Fibroblast of mammary gland (primary cell): ENCODE measurements at places on chromosomes 6 and 20.

DNA sequence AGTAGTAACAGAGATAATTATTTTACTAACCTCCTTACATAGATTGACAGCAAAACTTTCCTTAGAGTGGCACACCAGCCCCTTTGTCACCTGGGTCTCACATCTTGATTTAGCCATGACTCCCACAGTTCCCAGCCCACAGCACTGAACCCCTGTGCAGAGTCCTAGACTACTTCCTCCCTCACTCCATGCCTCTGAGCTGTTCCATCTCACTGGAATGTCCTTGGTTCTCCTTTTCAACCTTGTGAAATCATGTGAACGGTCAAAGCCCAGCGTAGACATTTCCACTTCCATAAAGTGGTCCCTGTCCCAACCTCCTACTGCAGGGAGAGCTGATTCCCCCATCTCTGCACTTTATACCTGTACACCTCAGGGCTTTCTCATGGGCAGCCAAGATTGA lies 19.7 kb downstream of the CGA start:
- DNase-seq, result no peak

DNA sequence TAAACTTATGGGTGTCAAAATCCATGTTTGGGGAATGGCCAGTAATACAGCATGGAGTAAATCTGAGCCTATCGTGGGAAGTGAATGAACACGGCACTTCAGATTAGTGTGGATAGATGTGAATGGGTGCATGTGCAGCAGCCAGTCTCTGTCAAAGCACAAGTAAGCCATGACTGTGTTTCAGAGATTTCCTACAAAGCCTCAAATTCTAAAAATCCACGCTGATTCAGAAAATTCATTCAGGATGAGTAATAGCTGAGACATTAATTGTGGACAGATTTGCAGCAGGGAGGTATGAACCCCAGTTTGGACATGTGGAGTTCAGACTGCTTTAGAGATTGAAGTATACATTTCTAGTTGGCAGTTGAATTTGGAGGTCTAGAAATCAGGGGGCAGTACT lies 115.1 kb downstream of the QKI start:
- DNase-seq, result peak; percentile 92

DNA sequence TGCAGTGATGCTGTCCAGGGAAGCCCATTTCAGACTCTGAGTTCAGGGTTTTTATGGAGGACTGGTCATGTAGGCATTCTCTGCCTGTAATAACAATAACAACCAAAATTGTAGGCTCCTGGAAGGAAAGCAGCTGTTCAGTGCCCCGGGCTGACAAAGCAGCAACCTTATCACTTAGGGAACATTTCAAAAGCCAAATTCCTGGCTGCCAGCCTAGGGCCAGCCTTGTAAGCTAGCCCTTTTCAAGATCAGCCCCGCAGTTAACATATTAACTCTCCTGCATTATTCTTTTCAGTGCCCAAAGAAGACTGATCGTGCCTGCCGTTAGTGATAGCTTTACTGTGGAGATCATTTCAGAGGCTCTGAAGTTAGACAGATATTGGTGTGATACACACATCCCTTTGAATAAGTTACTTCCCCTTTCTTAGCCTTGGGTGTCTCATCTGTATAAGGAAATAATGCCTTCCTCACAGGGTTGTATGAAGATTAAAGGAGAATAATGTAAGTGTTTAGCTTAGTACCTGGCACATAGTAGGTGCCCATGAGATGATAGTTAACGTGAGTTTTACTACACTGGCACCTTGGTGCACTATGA lies 44.1 kb downstream of the CTNNBL1 start:
- no peak for DNase-seq

DNA sequence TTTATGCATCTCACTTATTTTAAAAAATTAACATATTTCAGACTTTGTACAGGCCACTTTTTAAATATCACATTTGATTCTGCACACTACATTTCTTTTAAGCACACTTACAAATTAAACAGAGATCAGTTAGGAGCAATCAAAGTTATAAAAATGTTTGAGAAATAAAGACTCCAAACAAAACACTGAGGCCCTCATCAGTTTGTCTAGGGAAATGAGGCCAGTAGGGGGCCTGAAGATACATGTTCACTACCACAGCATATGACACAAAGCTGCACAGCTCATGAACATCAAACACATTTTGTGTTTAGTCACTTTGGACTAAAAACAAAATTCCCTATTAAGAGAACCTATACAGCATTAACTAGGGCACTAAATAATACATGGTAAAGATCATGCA lies 180.5 kb downstream of the PDE7B start:
- peak; percentile 83 for DNase-seq

GRCh38 chr6:42960243-42961019 lies at the start of gene GNMT:
Gene GNMT, plus strand, starts transcription at chr6:42960754. Its CDS starts 14 bp downstream, at chr6:42960768.
- no peak for DNase-seq

DNA sequence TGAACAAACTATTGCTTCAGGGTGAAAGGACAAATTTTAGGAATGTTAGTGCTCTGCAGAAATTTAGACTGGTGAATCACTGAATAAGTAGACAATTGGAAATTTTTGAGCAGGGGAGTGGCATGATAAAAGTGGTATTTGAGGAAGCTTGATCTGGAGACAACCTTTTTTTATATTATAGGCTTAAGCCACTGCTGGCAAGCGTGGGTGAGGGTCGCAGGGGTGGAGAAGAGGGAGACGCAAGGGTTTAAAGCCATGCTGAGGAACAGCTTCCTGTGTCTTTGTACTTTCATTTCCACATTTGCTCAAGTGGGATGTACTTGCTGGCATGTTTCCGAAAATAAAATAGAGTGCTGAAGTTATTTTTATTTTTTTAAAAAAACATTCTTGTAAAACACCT lies 23.7 kb downstream of the NCOA7 start:
- DNase-seq, result peak; percentile 23

GRCh38 chr20:34955231-34956040 lies at the start of the genes GSS and MYH7B:
Gene GSS, minus strand, starts transcription at chr20:34955806. Its CDS starts 3,954 bp downstream, at chr20:34951852.
Gene MYH7B, plus strand, starts transcription at chr20:34955868. Its CDS starts 22,138 bp downstream, at chr20:34978006.
- peak; percentile 93 for DNase-seq

DNA sequence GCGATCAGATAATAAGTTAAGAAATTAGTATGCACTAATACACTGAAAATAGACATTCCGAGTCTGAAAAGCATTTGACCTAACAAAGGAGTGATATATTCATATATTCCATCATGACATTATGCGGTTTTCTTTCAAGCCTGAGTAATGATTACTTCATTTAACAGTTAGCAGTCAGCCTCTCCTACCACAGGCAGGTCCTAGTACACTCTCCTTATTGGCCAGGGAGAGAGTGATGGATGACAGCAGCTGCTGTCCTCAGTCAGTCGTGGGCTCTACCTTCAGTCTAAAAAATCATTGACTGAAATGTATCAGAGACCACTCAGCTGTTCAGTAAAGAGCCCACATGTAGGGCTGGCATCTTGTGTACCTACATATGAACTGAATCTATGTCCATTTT lies 33.2 kb upstream of the VGLL2 start:
- peak; percentile 30 for DNase-seq

DNA sequence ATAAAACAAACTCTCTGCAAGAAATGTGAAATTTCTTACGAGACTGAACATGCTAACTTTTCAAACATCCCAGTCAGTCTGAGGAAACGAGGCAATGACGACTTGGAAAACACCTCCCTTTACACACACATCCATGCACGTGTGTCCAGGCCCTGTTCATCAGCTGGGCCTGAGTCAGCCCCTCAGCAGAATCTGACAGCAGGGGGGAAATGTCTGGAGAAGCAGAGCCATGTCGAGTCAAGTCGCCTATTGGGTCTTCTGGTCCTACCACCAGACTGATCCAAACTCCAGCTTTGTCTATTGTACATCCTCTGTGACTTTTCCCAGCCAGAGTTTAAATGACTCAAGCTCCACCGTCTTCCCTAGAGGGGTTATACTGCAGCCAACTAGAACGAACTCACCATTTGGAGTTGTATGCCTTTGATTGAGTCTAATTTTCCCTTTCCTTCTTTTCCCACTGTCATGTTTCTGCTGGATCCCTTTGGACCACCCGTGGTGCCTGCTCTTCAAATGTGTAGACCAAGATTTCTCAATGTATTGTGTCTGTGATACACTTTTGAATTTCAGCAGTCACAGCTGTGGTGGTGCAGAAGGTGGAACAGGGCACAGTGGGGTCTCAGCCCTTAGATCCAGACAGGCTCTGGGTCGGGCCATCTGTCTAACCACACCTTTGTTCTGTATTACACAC lies 254.0 kb downstream of the CDC5L start:
- DNase-seq, result peak; percentile 54

- peak; percentile 9 for DNase-seq
Measured at GRCh38 chr6:160221423-160221822, 37.2 kb downstream of the SLC22A2 start.

DNA sequence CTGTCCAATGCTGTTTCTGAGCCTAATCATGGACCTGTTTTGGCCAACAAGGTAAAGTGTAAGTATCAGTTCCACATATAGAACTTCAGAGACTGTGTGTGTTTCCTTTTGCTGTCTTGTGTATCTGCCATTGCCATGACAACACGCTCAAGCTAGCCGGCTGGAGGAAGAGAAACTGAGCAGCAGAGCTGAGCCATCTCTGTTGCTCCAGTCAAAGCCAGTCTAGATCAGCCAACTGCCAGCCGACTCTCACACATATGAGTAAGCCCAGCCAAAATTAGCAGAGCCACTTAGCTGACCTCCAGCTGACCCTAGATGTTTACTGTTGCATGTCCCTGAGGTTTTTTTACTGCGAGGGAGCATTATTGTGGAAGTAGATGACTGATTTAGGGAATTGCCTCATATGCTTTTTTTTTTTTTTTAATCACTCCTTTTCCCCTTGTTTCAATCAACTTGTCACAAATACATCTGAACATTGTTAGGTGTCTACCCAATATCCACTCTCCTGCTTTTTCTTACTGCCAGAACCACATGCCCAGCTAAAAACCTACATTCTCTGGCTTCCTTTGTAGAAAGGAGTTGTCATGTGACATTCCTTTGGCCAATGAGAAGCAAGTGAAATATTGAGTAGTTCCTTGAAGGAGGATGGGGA lies 304.3 kb upstream of the SUPT3H start:
- DNase-seq, result peak; percentile 75

- no peak for DNase-seq
Measured at GRCh38 chr6:25960734-25961133, 1.9 kb upstream of the TRIM38 start.

GRCh38 chr6:90413867-90414266 lies 117.2 kb upstream of the BACH2 start:
- peak; percentile 10 for DNase-seq

- DNase-seq, result peak; percentile 83
Measured at GRCh38 chr6:84103029-84103428, 69.5 kb downstream of the MRAP2 start.

- no peak for DNase-seq
Measured at GRCh38 chr6:12593771-12594529, 122.6 kb upstream of the PHACTR1 start.

DNA sequence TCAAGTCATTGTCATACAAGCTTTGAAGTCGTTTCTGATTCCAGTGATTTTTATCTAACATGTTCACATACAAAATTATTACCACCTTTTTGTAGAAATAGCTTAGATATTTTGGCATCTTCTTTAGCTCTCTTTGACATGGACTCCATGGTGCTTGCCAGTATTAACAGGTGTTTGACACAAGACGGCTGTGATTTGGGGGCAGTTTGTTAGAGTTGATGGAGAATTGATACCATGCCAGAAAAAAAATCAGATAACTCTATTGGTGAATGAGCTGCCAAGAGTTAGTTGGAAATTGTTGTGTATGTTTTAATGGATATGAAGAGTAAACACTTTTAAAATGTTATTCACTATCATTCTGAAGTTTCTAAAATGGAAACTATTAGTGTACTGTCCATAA lies 146.6 kb upstream of the LAMP5 start:
- no peak for DNase-seq

DNA sequence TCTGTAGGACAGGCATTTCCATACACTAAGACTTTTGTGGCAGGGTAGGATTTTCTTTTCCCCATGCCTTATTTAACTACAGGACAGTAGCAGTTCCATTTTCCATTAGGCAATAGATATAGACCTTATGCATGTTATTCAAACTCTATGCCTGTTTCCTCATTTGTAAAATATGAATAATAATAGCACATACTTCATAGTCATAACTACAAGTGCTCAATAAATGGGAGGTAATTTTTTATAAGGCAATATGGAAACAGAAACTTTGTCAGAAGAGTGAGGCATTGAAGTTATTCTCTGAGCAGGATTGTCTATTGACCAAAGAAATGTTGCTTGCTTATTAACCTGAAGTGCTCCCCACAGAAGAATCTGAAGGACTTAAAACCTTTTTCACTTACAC lies 41.9 kb upstream of the TNFRSF21 start:
- no peak for DNase-seq

GRCh38 chr6:154093231-154094044 lies 54.4 kb downstream of the OPRM1 start:
- no peak for DNase-seq

- DNase-seq, result no peak
Measured at GRCh38 chr20:63695424-63696305, 787 bp upstream of the TNFRSF6B start.

DNA sequence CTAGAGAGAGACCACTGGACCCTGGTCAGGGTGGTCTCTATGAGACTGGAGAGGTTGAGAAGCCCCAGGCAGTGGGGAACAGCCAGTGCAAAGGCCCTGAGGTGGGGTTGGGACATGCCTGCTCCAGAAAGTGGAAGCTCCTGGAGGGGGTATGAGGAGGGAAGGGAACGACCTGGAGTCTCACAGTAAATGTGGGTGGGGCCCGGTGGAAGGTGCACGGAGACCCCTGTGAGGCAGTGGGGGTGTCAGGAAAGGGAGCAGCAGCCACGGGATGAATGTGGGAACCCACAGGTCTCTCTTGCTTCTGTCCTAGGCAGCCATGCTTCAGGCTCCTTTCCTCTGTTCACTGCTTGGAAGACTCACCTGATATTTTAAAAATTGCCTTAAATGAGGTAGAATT lies 1.3 kb upstream of the CST1 start:
- DNase-seq, result no peak

- no peak for DNase-seq
Measured at GRCh38 chr20:37142708-37143107, 36.4 kb upstream of the RPN2 start.

GRCh38 chr20:35326021-35326739 lies 34.0 kb upstream of the FAM83C start:
- no peak for DNase-seq

DNA sequence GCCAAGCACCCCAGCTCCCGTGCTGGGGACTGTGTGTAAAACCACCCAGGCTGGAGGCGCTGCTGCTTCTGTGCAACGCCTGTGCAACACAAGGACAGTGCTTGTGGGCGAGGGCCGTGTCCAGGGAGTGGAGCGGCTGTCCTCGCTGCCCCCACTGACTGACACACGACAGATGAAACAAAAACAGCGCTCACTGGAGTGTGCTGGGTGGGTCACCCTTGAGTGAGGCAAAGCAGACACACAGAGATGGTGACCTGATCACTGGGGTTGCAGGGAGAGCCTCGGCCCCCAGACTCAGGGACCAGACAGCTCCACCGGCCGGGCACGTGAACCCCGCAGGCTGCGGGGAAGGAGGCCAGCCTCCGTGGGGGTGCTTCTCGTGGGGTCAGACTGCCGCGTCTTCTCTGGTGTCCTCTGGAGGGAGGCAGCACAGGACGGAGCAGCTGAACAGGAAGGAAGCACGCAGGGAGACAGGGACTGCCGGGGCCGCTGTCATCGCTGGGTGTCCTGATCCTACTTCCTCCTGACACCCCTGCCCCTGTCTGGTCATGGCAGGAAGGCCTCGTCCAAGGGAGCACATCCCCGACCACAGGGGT lies 75.9 kb upstream of the CST7 start:
- DNase-seq, result no peak
